Midbrain (tissue), 1 donor: ENCODE measurements at places on chromosomes 13 and 19.

DNA sequence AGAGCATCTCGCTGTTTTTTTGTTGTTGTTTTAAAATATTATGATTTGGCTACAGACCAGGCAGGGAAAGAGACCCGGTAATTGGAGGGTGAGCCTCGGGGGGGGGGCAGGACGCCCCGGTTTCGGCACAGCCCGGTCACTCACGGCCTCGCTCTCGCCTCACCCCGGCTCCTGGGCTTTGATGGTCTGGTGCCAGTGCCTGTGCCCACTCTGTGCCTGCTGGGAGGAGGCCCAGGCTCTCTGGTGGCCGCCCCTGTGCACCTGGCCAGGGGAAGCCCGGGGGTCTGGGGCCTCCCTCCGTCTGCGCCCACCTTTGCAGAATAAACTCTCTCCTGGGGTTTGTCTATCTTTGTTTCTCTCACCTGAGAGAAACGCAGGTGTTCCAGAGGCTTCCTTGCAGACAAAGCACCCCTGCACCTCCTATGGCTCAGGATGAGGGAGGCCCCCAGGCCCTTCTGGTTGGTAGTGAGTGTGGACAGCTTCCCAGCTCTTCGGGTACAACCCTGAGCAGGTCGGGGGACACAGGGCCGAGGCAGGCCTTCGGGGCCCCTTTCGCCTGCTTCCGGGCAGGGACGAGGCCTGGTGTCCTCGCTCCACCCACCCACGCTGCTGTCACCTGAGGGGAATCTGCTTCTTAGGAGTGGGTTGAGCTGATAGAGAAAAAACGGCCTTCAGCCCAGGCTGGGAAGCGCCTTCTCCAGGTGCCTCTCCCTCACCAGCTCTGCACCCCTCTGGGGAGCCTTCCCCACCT, 183.3 kb downstream of the KDM4B start:
- DNase-seq = no peak

GRCh38 chr13:114200399-114200911, 21.4 kb downstream of the CFAP97D2 start:
- DNase-seq = no peak

DNA sequence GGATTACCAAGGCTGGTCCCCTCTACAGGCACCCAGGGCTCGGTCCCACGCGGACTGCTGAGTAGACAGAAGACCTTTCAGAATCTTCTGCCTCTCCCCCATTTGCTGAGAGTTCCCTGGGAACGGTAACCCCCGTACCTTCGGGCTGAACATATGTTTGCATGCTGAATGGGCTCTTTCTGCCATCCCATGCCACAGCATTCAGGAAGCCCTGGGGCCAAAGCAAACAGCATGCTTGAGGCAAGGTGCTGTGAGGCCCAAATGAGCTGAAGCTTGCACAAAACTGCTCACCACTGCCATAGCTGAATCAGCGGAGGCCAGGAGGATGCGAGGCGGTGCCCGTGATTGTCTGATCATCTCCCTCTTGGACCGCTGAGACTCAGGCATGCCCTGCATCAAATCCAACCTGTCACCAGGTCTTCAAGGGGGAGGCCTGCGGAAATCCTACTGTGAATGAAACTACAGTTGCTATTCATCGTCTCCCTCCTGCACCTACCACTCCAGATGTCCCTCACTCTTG, 16.3 kb upstream of the C19orf12 start:
- no peak for DNase-seq

GRCh38 chr13:113087923-113088690, 17.5 kb upstream of the F7 start:
- DNase-seq = no peak

- DNase-seq = no peak
These were observed 159.5 kb upstream of the EDNRB start for GRCh38 chr13:78078168-78078567.

GRCh38 chr13:107961849-107962608, 253.3 kb downstream of the LIG4 start:
- DNase-seq = no peak

GRCh38 chr19:38737921-38738737, 6.1 kb downstream of the CAPN12 start:
- no peak for DNase-seq

- no peak for DNase-seq
These were observed 6.1 kb downstream of the LRFN3 start for GRCh38 chr19:35942235-35942634.
